ENCODE measurements at places on chromosomes 5 and 9.

DNA sequence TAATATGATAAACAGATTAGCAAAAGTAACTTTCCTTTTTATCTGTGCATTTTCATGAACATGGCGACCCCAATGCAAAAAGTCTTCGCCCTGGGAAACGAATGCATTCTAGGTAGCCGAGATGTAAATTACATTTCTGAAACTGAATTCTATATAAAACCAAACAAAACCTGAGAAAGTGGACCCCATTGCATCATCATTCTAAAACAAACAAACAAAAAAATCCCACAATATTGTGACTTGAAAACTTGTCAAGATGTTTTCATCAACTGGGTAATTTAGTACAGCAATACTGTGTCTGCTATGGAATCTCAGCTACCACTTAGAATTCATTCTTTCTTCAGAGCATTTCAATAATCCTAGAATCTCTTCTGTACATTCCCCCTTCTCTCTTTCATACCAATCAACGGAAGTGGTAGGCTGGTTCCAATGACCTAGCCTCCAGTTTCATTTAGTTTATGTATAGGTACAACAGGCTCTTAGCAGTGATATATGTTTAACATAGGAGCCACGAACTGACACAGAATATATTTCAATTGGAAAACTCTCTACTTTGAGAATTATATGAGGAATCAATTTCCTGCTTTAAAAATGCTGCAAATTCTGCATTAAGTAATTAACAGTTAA, 85.6 kb downstream of the FBXW11 start:
- DNase-seq: no peak

DNA sequence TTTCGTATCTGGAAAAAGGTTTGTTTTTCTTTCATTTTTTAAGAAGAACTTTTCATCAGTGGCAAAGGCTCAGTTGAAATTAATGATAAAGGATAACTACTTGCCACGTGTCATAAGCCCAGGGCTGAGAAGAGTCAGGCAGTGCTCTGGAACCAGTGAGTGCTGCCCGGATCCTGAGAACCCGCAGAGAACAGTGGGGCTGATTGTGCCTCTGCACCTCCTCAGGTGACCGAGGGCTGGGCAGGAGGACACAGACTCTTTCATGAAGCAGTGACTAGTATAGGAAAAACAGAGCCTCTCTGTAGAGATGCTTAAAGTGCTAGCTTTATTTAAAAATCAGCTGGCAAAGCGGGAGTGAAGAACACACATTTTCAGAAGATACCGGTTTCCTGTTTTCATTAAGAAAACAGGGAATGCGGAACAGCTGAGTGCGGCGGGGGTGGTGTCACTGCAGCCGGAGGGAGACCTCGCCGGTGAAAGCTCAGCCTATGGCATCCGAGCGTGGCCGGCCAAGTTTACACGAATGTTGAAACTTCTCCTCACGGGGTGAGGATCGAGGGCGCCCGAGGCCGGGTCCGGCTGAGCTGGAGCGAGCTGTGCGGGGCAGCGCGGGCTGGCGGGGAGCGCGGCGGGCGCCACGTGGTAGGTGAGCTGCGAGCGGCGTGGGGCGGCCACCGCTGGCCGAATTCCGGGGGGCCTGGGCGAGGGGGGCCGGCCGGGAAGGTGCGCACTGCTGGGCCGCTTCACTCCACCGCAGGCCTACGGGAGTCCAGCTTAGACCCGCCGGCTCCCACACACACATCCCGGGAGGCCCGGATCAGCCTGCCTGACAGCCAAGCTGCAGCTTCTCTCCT, 134.7 kb upstream of the DMRT1 start:
- DNase-seq: no peak

- DNase-seq: no peak
Measured at GRCh38 chr5:138640646-138641254, 65.5 kb upstream of the HSPA9 start.

GRCh38 chr9:135077497-135078200, 9.8 kb upstream of the OLFM1 start:
- DNase-seq: no peak

DNA sequence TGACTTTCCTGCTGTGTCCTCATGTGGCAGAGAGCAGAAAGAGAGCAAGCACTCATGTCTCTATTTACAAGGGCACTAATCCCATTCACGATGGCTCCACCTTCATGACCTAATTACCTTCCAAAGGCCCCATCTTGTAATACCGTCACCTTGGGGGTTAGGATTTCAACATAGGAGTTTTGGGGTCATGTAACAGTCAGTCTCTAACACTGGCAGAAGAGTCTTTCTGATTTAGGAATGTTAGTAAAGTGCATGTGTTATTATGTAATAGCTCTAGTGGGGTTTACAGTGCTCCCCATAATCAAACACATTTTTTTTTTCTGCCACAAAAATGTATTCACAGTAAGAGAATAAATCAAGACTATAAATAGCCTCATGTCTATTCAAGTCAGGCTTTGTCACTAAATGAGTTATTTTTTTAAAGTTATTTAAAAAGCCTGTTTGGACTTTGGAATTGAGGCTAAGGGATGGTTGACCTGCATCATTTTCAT, 19.1 kb downstream of the GALNT10 start:
- DNase-seq: no peak

- no peak for DNase-seq
Measured at GRCh38 chr9:88268886-88269285, 119.4 kb upstream of the SPIN1 start.

DNA sequence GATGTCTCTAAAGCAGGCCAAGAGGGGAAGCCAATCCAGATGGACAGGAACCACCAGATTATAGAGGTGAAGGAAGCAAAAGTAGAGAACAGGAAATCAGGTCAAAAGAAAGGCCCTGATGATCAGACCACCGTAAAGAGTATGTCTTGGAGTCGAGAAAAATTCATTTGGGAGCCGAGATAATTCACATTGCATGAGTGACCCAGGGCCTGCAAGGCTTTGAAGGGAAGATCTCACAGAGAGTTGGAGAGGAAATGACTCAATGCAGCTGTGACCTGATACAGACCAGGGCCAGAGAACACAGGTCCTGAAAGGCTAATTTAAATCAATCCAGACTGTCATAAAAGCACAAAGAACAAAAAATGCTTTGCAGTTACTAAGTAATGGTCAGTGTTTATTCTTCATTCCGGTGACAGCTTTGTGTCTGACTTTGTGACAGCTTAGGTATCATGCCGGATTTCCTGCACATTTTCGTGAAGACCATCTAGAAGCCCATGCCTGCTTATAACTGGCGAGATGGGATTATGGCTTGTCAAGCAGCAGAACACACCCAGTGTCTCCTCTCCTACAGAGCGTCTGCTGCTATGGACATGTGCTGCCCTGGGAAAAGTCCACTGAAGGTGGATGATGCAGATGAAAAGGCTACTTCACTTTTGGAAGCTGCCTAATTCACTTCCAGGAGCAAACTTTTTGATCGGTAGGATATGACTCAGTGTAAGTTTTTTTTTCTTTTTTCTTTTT, 5.8 kb upstream of the ACTBL2 start:
- DNase-seq: no peak

DNA sequence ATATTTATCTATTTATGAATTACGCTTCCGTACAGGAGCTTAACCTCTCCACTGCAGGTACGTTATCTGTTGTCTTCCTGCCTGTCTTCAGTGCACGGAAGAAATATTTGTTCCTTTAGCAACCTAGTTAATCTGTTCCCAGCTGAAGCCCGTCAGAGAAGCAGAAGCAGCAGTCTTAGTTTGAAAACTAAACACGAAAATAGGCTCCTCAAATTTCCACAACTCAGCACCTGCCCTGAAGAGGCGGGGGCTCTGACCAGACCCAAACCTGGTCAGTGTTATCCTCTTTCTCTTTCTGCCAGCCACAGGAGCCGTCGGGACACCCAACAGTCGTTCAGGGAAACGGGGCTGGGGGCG, 462 bp downstream of the NUDCD2 start:
- no peak for DNase-seq

- no peak for DNase-seq
Measured at GRCh38 chr9:124013309-124014210, 2.0 kb downstream of the LHX2 start.

DNA sequence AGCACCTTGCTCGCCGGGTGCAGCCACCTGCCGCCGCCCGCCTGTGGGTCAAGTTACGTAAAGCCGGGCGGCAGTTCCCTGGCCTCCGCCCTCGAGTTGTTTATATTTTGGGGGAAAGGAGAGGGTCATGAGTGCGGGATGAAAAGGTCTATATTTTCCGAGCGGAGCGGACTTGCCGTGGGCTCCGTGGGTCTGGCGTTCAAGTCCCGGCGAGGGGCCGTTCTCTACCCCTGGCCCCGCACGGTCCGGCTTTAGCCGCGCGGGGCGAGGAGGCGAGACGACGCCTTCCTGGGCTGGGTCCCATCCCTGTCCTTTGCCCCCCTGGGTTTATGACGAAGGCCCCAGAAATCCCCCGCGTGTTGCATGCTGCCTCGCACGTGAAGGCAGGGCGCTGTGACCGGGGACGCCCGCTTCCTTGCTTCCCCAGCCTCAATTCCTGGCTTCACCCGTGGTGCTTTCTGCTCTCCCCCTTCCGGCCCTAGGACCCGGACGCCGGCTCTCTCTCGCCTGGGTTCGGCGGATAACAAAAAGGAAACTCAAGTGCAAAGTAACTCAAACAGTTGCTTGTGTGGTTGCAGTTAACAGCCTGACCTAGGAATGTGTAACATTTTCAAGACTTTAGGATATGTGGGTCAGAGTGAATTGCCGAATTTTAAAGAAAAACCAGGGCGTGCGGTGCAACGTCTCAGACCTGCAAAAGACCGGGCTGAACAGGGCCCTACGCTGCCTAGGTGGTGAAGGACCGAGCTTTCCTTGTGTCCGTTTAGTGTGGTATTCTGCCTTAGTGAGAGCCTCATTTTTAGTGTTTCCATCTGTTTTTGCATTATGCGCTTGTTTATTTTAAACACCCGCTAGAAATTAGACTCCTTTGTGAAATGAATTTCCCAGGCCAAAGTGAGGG, 810 bp downstream of the VPS13A start:
- DNase-seq: peak; percentile 13

GRCh38 chr5:53219610-53220009, 110.1 kb upstream of the MOCS2 start:
- no peak for DNase-seq

DNA sequence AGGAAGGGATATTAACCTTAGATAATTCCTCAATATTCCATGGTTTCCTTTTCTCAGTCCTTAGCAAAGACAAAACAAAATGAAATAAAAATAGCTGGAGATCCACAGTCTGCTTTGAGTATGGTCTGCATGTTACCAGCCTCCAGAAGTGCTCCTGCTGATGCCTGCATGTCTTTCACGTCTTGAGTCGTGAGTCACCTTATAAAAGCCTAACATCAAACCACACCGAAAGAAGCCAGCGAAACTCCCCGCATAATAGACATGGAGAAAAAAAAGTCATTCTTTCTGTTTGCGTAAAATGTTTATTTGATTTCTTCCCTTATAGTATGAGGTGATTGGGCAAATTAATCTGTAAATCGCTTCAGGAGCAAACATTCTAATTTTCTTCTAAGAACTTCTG, 380.5 kb downstream of the SLCO4C1 start:
- DNase-seq: no peak

GRCh38 chr9:135308821-135309762, 170.5 kb upstream of the PPP1R26 start:
- DNase-seq: no peak

DNA sequence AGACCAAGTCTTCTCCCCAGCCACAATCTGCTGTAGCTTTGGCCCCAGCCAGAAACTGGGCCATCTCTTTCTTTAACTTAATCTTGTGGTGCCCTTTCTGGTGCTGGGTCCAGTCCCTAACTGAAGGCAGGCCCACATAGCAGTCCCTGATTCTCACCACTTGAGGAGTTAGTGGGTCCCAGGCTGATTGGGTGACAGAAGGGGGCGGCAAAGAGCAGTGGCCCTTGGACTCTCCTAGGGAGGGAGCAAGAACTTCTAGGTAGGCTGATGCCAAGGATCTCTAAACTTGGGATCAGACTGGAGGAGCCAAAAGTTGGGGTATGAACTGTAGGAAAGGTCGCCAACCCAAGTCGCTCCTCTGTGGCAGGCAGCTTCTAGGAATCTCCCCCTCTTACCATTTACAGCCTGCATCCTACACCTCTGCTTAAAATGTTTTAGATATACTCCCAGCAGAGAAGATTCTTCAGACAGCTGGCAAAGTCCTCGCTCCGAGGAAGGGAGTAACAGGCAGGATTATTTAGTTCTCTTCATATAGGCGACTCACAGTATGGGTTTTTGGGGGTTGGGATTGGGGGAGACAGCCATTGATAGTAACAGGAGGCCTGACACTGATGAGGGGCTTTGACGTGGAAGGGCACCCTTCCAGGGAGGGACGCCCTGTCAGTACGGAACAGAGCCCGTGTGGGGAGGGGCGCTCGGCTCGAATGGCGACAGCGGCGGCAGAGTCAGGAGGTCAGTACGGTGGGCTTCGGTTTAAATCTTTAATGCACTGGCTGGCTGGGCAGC, 2.0 kb upstream of the CCL27 start:
- peak; percentile 68 for DNase-seq

- DNase-seq: no peak
Measured at GRCh38 chr5:90182726-90183125, 226.8 kb downstream of the CETN3 start.

GRCh38 chr5:35195472-35195852, 34.8 kb downstream of the PRLR start:
- DNase-seq: no peak

DNA sequence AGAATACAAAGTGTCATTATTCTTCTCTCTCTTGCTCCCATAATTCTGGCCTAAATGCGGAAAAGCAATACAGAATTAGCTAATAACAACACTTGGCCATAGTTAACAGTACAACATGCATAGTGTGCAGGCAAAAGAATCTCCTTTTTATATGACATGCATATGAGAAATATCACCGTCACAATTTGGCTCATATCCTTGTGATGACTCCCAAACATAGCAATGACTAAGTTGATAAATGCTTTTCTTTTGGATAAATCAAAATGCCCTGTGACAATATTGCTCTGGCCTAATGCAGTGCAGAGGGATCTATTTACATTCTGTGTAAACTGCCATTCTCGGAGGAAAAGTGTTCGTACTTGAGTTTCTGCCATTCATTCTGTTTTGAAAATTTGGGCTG, 121.9 kb upstream of the GHR start:
- no peak for DNase-seq

- no peak for DNase-seq
Measured at GRCh38 chr5:155908543-155908942, 418.4 kb upstream of the SGCD start.

- DNase-seq: no peak
Measured at GRCh38 chr5:156120777-156121176, 206.2 kb upstream of the SGCD start.

- no peak for DNase-seq
Measured at GRCh38 chr9:38431116-38431515, 6.9 kb upstream of the IGFBPL1 start.

DNA sequence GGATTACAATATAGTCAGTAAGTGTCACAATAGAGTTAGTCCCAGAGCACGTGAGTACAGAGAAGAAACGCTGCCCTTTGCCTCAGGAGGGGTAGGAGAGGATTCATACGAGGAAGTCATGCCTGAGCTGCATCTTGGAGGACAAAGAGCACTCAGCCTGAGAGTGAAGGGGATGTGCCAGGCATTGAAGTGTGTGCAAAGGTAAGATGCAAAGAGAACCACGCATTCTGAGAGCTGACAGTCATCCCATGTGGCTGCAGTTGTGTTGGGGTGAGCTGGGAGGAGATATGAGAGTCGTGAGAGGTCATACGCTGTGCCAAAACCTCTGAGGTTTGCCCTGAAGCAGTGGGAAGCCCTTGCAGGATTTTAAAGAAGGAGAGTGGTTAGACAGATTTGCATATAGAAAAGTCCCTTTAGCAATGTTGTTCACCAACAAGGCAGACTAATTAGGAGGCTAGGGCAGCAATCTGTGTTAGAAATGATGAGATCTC, 97.5 kb downstream of the PIP5K1B start:
- no peak for DNase-seq

All from activated CD8-positive, alpha-beta memory T cell treated with anti-CD3 and anti-CD28 coated beads for 48 hours (primary cell).